Activated effector memory CD4-positive, alpha-beta T cell treated with Interleukin-2 at 50 U/mL for 16 hours (primary cell): ENCODE measurements at places on chromosomes 11 and 22.

DNA sequence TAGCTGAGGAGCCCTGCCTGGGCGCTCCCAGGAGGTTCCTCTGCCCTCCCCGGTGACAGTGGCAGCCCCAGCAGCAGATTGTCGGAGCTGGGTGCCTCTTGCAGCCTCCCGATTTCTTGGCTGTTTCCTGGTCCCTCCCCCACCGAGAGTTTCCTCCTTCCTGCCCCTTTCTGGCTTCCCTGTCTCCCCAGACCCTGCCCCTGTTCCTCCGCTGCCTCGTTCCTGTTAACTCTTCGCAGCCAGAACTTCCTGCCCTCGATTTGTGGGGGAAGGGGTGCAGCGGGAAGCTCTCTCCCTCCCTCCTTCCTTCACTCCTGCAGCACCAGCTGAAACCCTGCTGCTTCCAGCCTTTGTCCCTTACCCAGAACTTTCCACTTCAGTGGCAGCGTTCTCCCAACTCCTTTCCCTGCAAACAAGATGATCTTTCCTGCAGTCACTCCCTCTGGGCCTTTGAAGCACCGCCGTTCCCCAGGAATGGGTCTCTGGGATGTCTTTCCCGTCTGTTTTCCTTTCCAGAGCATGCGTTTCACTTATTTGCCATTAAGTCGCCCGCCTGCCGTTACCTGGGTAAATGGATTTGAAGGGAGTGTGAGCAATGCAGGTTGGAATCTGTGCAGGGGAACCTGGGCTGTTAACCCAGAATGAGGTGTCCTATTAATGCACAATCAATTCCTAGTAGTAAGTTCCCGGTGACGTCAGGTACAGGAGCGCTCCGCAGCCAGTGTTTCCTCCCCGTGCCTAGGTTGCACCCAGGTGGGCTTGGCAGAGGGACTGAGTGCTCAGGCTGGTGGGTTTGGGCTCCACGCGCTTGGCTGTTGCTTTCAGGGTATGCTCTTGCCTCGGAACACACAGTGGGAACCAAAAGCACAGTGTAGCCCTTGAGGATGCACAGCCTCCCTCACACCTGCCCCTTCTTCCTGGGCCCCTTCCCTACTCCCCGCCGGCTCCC lies 4.3 kb downstream of the GRK2 start:
- DNase-seq, result no peak

DNA sequence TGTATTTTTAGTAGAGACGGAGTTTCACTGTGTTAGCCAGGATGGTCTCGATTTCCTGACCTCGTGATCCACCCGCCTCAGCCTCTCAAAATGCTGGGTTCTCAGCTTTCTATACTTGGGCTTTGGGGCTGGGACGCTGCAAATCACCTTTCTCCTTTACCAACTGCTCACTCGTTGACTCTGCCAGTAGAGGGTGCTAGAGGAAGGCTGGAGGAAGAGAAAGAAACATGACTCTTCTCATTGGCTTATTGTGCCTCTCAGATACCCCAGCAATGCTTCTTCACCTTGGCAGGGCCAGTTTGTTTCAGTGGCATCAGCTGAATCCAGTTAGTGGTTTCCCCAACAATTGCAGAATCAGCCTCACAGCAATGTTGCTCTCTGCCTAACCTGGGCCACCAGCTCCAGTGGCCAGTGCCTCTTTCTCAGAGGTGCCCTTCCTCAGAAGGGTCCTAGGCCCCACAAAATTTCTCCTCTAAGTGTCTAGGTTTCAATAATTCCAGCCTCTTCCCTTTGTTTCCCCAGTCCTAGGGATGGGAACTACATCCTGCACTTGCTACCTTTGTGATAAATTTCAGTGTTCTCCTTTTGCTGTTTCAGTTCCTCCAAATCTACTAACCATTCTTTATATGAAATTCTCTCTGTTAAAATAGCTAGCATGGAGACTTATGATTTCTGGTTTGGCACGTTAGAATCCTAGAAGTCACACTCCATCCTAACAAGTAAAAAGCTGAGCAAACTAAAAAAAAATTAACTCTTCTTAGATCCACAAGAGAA lies 71.5 kb upstream of the VSTM5 start:
- no peak for DNase-seq

DNA sequence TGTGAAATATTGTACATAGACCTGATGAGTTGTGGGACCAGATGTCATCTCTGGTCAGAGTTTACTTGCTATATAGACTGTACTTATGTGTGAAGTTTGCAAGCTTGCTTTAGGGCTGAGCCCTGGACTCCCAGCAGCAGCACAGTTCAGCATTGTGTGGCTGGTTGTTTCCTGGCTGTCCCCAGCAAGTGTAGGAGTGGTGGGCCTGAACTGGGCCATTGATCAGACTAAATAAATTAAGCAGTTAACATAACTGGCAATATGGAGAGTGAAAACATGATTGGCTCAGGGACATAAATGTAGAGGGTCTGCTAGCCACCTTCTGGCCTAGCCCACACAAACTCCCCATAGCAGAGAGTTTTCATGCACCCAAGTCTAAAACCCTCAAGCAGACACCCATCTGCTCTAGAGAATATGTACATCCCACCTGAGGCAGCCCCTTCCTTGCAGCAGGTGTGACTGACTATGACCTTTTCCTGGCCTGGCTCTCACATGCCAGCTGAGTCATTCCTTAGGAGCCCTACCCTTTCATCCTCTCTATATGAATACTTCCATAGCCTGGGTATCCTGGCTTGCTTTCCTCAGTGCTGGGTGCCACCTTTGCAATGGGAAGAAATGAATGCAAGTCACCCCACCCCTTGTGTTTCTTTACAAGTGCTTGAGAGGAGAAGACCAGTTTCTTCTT lies 12.3 kb downstream of the PIK3IP1 start:
- no peak for DNase-seq

DNA sequence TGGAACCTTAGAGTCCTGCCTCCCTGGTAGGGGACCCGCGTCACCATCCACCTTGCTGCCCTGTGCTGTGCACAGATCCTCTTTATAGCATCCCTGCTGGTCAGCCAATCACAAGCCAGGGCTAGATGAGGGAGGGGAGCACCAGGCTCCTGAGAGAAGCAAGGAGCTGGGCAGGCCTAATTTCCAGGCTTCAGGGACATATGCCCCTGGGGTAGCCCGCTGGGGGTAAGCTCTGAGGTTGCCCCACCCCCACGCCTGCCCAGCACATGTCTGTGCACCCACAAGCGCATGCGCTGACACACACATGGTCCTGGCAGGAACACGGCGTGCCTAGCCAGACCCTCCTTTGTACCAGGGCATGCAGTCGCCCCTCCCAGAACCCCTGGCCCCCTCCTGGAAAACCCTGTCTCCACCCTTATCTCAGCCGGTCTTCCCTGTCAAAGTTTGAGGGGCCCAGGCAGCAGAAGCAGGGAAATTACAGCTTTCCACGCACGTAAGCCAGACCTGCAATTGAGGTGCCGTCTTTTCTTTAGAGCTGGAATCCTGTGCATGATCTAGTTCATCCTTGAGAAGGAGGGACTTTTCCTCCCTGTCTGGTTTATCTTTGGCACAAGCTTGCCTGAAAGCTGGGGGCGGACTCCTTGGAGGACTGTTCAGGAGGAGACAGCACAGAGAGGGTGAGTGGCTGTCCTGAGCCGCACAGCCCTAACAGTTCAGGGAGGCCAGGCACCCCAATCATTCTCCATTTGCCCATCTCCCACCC lies 2.1 kb downstream of the SSTR3 start:
- DNase-seq, result no peak

DNA sequence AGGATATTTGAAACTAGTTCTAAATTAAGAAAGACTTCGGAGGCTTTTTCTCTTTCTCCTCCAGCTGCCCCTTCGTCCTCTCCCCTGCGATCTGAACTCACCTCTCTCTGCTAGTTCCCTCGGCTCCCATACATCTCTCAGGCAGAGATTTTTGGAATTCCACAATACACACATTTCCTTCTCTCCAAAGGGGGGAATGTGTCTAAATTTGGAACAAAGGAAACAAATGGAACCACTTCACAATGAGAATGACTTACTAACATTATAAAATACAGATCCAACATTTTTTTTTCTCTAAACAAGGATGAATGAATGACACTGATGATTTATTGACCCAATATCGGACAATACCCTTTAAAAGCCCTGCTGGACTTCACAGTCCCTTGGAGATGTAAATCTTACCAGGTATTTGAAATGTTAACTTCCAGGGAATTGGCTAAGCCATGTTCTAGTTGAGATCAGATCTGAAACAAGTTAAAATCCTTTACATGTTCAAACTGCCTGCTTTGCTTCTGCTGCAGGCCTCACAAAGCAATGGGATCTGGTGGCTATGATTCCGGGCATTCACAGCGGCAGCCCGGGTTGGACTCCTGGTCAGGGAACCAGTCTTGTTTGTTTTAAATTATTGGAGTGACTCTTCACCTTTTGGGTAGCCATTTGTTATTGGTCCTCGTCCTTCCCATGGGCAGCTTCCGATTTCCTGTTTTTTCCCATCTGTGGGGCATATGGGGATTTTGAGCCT lies 20.5 kb upstream of the GSTP1 start:
- DNase-seq, result no peak

GRCh38 chr11:103948187-103948763 lies 88.2 kb upstream of the DDI1 start:
- DNase-seq, result no peak

- no peak for DNase-seq
Observed at GRCh38 chr11:74646954-74647353, 54.6 kb downstream of the POLD3 start.

- DNase-seq, result no peak
Observed at GRCh38 chr22:17412232-17412631, 43.0 kb downstream of the CECR2 start.

DNA sequence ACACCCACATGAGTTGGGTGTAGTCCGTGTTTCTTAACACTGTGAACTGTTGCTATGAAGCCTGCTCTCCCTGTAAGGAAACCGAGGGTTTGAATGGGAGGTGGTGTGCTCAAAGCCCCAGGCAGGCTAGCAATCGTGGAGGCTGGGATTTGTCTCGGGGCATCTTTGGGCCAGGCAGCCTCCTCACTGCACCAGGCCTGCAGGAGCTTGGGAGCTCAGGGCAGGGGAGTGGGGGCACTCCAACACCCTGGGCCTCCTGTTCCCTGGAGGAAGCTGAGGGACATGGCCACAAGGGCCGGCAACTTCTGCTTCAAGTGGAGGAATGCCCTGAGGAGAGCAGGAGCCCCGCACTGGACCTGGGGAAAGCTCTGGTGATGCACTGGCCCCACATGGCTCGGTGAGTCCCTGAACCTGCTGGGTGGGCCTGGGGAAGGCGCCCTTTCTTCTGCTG lies 164.7 kb upstream of the B3GAT1 start:
- no peak for DNase-seq

- DNase-seq, result no peak
Observed at GRCh38 chr11:7436657-7437056, 48.6 kb upstream of the OLFML1 start.

DNA sequence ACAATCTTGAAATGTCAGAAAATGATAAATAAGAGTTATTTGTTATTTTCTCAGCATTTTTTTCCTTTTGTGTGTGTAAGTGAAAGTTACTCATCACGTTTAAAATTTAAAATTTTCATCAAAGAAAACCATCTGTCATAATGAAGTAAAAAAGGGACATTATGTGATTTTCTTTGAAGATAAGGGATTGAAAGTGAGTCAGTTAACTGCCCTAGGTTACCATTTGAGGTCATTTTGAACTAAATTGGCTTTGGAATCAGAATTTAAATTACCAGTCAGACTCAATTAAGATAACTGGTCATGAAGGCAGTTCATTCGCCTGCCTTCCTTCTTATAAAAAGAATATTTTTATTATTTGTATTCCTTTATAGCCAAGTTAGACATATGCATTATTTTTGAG lies 14.3 kb downstream of the NCAM1 start:
- DNase-seq, result no peak

- DNase-seq, result no peak
Observed at GRCh38 chr11:28347371-28347770, 239.2 kb downstream of the METTL15 start.

- DNase-seq, result no peak
Observed at GRCh38 chr22:47446821-47447810, 684.7 kb downstream of the TBC1D22A start.

- no peak for DNase-seq
Observed at GRCh38 chr11:47669856-47670255, 27.5 kb upstream of the MTCH2 start.

DNA sequence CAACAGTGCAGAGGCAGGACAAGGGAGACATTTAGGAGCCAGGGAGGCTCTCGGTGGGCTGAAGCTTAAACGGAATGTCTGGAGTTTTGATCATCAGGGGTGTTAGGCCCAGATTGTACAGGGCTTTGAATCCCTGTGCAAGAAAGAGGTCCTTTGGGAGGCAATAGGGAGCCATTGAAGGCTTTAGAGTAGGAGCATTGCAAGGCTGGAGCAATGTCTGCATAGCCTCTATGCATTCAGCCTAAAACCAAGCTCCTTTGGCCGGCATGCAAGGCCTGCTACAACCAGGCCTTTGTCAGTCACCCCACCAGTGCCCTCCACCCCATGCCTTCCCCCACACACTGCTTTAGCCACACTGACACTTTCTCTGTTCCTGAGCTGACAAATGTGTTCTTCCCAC lies 47.4 kb upstream of the FGF3 start:
- DNase-seq, result no peak

- DNase-seq, result no peak
Observed at GRCh38 chr11:36162883-36163434, 126.3 kb downstream of the COMMD9 start.

DNA sequence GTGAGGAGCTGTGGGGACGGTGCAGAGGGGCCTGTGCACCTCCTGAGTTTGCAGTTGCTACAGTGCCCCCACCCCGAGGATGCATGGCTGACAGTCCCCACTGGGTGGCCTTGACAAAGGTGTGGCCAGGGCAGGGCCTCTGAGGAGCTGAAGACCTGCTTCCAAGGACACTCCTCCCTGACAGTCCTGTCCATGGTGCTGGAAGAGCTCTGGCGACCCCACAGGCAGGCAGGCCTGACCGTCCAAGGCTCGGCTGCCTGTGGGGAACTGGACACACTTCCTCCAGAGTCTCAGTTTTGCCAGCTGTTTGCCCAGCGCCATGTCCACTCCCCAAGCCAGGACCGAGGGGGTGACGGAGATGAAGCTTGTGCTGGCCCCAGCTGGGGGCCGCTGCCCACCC lies 32.7 kb downstream of the BRSK2 start:
- no peak for DNase-seq

GRCh38 chr11:117929142-117929915 lies at the start of gene TMPRSS13:
TMPRSS13 (minus strand) TSS chr11:117929402; CDS start chr11:117929307, 95 bp downstream.
- DNase-seq, result no peak

DNA sequence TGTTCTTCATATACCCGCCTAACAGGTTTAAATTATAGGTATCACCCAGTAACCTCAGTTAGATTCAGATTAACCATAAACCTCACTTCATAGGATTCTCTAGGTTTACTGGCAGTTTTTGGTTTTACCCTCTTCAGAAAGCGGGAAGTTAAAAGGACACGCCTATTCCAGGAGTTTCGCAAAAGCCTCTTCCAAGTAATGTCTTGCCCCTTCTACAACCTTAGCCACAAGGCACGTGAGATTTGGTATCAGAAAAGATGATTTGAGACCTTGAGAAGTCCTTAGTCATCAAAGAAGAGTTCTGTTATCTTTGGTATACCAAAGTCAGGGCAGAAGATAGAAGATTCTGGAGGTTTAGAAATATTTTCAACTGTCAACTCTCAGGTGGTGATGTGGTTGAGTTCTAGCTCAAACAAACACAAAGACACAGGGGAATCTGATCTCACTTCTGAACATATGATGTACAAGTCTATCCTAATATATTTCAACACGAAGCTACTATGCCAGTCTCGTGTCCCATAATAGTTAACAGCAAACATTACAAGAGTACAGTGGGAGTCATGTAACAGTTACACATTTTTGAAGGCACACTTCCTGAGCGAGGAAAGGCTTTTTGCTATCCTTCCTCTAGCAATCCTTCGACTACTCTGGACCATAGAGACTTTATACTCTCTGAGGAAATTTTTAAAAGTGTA lies 103.5 kb downstream of the USP35 start:
- DNase-seq, result peak; percentile 7

- no peak for DNase-seq
Observed at GRCh38 chr11:11989774-11990744, 18.4 kb downstream of the DKK3 start.
